ENCODE measurements at places on chromosomes 4 and X. TPM values are rescaled to one million over a fixed set of nuclear protein-coding genes. Genes with fewer than 3 reads are reported as not detected.

Gene MAP3K15
- total RNA-seq = 0.37 TPM

Gene SH3BP2
- total RNA-seq = 85.3 TPM

Gene AR
- 0.56 TPM for total RNA-seq

Gene IL2RG
- not detected for total RNA-seq

Gene EXOC1
- total RNA-seq = 102 TPM

Gene NAP1L2
- 7.1 TPM for total RNA-seq

Gene GPR82
- total RNA-seq = not detected

DNA sequence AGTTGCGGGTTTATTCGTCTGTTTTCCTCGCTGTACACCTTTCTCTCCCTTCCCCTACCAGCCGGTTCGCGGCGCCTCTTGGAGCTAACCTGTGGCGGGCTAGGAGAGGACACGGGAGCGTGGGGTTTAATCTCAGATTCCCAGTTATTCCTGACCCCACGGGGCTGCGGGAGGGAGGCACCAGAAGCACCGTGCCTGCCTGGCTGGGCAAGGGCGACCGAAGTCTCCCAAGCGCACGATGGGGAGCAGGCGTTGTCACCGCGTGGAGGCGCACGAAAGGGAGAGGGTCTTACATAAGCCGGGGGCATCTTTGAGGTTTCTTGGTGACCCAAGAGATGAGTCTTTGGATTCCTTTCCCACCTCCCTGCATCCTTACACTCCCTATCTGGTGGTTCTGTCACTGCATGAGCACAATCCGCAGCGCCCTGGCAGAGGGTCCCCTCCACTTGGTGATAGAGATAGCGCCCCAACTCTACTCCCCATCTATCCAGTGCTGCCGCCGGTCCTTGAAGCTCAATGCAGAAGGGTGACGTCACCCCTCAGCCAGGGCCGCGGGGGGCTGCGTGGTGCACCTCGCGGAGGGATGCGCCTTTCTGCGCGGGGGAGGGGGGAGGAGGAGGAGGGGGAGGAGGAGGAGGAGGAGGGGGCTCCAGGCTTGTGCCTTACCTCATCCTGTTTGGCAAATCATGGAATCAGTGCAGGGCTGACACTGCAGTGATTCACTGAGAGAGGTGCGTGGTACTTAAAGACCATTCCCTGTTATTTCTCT is 793 bp downstream of the TSPAN7 start:
- peak; percentile 69 for DNase-seq

DNA sequence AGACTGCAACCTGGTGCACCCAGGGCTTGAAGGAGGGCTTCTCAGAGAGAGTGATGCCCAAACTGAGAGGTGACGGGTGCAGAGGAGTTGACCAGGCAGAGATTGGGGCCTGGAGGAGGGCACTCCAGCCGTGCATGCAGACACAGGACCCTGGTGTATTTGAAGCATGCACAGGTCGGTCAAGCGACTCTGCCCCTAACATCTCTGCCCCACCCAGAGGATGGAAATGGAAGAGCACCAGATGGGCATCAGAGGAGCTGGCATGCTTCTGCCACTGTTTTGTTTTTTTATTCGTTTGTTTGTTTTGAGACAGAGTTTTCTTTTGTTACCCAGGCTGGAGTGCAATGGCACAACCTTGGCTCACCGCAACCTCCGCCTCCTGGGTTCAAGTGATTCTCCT is 320.9 kb downstream of the EVC2 start:
- DNase-seq = no peak

- no peak for DNase-seq
Measured at GRCh38 chr4:25770847-25771246, 91.9 kb downstream of the SEL1L3 start.

DNA sequence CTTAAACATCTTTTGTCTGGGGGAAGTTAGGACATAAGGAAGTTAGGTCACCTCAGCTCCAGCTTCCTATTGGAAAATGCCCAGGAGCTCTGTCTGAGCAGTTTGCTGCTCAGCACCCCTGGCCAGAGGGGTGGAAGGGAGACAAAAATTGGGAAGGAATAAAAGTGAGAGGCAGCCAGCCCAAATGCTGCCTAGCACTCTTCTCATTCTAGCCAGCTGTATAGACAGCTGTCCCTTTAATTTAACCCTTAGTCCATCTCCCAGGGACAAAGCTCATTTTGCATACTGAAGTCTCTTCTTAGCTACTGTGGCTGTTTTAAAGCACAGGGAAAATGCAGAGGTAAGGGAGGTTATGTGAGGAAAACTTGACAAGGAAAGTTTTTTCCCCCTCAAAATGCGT is 89.5 kb upstream of the CITED1 start:
- no peak for DNase-seq

DNA sequence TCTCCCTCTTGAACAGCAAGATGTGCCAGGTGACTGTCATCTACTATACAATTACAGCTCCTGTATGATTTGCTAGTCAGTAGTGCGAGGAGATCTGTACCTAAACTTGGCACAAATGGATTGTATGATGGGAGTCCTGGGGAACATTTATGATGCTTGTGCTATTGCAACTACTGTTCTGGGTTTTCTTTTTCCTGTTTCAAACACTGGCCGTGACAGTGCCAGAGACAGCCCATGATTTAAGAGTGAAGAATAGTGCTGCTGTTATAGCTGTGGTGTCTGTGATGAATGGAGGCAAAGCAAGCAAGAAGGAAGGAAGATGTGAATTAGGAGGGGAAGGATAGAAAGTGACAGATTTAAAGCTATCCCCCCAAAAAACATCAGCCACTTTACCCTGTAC is 1868.9 kb downstream of the PCDH7 start:
- DNase-seq = no peak

DNA sequence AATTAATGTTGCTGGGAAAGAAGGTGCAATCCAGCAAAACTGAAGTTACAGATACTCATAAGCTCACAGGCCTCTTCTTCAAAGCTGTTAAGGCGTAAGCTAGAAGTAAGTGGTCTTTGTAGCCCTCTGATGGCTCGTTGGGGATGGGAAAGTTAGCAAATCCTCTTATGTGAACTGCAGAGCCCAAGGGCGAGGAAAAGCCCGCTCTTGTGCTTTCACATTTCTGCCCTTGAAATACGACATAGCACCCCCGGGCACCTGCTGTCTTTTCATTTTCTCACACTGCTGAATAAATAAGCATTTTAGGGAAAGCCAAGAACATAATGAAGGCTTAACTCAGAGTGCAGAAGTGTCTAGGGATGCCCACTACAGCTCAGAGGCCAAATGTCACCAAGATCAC is 73.1 kb upstream of the SORBS2 start:
- DNase-seq = no peak

- DNase-seq = no peak
Measured at GRCh38 chr4:150009533-150009932, 68.7 kb upstream of the DCLK2 start.

- no peak for DNase-seq
Measured at GRCh38 chr4:25020236-25020635, 10.5 kb downstream of the LGI2 start.
